ENCODE measurements at places on chromosomes 13 and 19.

GRCh38 chr19:23394511-23394910 is 760 bp downstream of the ZNF91 start:
- H3K4me3 ChIP-seq = peak overlapping the region; percentile 92
- peaks cover 39% of the 10 kb centered on the region for H3K4me1 ChIP-seq
- H3K27ac ChIP-seq = peak overlapping the region; percentile 99
- H3K36me3 ChIP-seq = no peaks in the 10 kb centered on the region
- peak; percentile 45 for DNase-seq
- H3K27me3 ChIP-seq = no peaks in the 10 kb centered on the region

- H3K4me3 ChIP-seq = no peak overlapping the region
- no peak overlapping the region for H3K27ac ChIP-seq
- no peaks in the 10 kb centered on the region for H3K4me1 ChIP-seq
- H3K36me3 ChIP-seq = no peaks in the 10 kb centered on the region
- no peaks in the 10 kb centered on the region for H3K27me3 ChIP-seq
- no peak for DNase-seq
These were observed 30.0 kb downstream of the MYH14 start for GRCh38 chr19:50233308-50233910.

DNA sequence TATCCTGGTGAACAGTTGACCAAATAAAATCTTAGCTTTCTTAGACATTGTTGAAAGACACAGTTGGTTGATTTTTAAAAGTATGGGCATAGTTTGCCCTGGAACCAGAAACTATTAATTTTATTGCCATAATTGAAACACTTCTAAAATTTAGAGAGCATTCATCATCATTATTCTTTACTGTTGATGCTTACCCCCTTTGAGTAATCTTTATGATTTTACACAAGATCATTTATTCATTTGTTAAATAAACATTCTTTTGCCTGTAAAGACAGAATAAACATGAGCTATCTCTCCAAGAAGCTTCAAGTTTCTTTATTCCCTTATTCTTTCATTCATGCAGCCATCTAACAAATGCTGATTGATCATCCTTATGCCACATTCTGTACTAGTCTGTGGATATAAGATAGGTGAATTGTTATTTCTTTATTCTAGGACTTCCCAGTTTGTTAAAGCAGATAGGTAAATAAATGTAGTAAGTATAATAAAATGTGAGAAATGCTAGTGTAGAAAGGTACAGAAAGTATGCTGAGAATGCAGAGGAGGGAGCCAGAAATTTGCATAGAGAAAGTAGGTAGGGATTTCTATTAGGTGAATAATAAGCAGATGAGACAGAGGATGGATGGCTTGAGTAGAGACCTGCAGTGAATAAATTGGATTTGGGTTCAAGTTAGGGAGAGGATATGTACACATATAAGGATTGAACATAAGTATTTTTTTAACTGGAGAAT is 8.2 kb downstream of the SERTM1 start:
- H3K4me3 ChIP-seq = no peak overlapping the region
- H3K4me1 ChIP-seq = no peaks in the 10 kb centered on the region
- H3K27me3 ChIP-seq = no peaks in the 10 kb centered on the region
- no peak overlapping the region for H3K27ac ChIP-seq
- no peak for DNase-seq

DNA sequence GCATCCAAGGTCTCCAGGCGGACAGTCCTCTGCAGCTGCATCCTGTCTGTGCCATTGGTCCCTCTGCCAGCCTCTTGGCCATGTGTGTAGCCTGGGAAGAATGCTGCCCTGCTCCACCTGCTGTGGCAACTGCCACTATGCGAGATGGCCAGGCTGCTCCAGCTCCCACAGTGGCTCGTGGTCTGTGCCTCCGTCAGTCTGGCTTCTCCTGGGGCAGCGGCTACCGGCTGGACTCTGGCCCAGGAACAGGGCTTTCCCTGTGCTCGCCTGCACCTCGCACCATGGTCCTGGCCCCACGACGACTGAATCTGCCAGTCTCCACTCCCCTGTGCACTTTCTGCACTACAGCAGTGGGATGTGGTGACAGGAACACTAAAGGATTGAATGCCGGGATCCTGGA is 26.7 kb upstream of the FFAR2 start:
- no peaks in the 10 kb centered on the region for H3K4me1 ChIP-seq
- H3K27me3 ChIP-seq = peaks cover 8% of the 10 kb centered on the region
- no peak overlapping the region for H3K27ac ChIP-seq
- no peak for DNase-seq
- no peaks in the 10 kb centered on the region for H3K36me3 ChIP-seq

DNA sequence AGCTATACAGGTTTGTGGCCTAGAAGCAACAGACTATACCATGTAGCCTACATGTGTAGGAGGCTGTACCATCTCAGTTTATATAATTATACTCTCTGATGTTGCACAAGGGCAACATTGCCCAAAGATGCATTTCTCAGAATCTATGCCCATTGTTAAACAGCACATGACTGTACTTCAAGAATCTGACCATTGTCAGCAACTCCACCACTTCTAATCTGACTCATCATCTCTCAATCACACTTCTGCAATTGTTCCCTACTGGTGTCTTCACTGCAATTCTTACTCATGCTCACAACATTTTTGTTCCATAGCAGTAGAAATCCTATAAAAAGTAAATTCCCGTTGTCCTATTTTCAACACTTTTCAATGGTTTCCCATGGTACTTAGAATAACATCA is 63.9 kb upstream of the ATXN8OS start:
- no peak overlapping the region for H3K4me3 ChIP-seq
- no peak overlapping the region for H3K27ac ChIP-seq
- DNase-seq = no peak

GRCh38 chr13:94664889-94665288 is 47.5 kb downstream of the SOX21 start:
- H3K4me3 ChIP-seq = no peak overlapping the region
- no peak for DNase-seq
- H3K4me1 ChIP-seq = no peaks in the 10 kb centered on the region
- H3K36me3 ChIP-seq = no peaks in the 10 kb centered on the region
- H3K27me3 ChIP-seq = no peaks in the 10 kb centered on the region
- H3K27ac ChIP-seq = no peak overlapping the region

Measured in CD4-positive, alpha-beta memory T cell (primary cell).